ENCODE measurements at places on chromosomes 5 and 9.

- no peak for DNase-seq
Measured at GRCh38 chr5:126052791-126053190, 370.4 kb upstream of the GRAMD2B start.

GRCh38 chr9:37451628-37452027 is 13.6 kb downstream of the ZBTB5 start:
- DNase-seq: no peak

DNA sequence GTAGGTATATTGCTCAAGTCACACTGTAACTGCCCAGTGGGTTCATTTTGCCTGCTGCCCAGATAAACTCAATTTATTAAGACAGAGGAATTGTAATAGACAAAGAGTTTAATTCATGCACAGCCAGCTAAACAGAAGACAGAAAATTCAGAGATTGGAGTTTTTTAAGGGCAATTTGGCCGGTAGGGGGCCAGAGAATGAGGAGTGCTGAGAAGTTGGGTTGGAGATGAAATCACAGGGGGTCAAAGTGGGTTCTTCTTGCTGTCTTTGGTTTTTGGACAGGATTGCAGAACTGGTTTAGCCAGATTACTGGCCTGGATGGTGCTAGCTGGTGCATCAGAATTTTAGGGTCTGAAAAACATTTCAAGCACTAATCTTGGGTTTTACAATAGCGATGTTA is 20.7 kb upstream of the IL33 start:
- no peak for DNase-seq

DNA sequence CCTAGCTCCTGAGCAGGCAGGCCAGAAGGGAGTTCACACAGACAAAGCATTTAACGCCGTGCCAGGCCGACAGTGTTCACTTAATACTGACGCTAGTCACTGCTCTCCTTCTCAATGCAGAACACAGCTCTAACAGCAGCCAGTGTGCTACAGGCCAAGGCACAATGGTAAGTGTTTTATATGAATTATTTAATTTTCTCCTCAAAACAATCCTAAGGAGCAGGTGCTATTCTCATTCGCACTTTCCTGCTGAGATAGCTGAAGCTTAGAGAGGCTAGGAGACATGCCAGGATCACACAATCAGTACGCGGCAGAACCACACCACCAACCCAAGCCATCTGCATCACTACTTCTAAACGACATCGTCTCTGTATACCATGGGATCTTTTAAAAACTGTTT is 170.7 kb downstream of the SPOCK1 start:
- no peak for DNase-seq

GRCh38 chr5:135759149-135759784 is 75.2 kb upstream of the SLC25A48 start:
- DNase-seq: no peak

GRCh38 chr5:159440235-159440634 is 109.9 kb upstream of the IL12B start:
- DNase-seq: no peak

DNA sequence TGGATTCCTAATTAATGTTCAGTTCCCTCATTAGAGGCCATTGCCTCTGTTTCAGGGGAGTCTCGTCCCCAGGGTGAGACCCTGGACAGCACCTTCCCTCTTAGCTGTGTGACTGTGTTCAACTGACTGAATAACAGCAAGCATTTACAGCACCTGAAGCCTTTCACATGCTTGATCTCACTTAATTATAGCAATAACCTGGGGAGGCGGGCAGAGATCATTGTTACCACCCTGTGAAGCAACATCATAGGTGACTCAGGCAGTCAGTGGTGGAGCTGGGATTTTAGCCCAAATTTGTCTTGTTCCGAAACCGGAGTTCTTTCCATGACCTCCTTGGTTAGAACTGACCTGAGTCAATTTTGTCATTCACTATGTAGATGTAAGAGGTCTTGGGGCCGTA is 105.2 kb upstream of the RAD23B start:
- DNase-seq: no peak

DNA sequence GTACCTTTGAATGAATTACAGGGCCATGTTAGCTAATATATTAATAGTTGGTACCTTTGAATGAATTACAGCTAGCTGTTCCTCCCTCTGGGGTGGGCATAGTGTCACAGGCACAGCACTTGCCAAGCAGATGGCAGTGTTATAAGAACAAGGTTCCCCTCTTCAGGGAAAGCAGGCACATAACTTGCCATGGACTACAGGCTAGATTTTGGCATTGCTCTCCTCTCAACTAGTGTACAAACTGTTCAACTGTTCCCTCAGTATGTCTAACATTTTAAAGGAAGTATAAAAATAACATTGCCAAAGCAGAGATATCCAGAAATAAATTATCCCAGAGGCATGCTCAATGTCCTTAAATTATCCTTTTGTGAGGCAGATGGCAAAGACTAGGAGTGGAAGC is 33.7 kb downstream of the ABITRAM start:
- DNase-seq: no peak

- DNase-seq: no peak
Measured at GRCh38 chr5:97096191-97096590, 46.2 kb downstream of the LIX1 start.

DNA sequence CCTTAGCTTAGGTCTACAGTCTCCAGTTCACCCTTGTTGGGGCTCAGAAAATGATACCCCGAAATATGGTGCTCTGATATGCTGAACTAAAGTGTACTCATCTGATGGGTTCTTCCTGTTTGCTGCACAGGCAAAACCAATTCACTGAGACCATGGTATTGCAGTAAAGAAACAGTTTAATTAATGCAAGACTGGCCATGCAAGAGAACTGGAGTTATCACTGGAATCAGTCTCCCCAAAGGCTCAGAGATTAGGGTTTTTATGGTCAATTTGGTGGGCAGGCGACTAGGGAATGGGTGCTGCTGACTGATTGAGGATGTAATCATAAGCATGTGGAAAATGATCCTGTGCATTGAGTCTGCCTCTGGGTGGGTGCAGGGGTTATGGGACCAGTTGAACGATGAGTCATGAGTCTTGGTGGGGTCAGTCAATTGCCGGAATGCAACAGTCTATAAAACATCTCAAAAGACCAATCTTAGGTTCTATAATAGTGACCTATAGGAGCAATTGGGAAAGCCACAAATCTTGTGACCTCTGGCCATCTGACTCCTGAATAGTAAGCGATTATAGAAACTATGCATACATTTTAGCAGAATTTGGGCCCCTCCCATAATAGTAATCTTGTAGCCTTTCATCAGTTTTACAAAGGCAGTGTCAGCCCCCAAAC is 113.0 kb upstream of the ANKRD55 start:
- DNase-seq: no peak

DNA sequence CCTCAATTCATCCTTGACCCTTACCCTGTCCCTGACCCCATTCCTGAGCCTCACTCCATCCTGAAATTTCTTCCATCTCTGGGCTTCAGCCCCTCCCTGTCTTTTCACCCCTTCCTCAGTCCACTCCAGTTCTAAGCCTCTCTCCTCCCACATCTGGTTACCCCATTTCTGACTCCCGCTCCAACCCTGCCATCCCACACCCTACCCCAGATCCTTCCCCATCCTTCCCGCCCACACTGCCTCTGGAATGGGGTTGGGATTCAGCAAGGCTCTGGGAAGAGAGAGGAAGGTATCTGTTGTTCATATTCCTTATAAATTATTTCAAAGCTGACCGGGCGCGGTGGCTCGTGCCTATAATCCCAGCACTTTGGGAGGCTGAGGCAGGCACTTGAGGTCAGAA is 29.9 kb upstream of the MVB12B start:
- no peak for DNase-seq
